Astrocyte of the spinal cord (primary cell): ENCODE measurements at places on chromosomes 2 and 18.

DNA sequence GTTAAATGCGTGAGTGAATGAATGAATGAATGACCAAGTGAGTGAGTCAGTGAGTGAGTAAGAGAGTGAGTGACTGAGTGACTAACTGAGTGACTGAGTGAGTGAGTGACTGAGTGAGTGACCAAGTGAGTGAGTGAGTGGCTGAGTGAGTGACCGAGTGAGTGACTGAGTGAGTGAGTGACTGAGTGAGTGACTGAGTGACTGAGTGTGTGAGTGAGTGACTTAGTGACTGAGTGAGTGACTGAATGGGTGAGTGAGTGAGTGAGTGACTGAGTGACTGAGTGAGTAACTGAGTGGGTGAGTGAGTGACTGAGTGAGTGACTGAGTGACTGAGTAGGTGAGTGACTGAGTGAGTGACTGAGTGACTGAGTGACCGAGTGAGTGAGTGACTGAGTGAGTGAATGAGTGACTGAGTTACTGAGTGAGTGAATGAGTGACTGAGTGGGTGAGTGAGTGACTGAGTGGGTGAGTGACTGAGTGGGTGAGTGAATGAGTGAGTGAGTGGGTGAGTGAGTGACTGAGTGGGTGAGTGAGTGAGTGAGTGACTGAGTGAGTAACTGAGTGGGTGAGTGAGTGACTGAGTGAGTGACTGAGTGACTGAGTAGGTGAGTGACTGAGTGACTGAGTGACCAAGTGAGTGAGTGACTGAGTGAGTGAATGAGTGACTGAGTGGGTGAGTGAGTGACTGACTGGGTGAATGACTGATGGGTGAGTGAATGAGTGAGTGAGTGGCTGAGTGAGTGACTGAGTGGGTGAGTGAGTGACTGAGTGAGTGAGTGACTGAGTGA, 11.3 kb downstream of the MAL start:
- DNase-seq: no peak

DNA sequence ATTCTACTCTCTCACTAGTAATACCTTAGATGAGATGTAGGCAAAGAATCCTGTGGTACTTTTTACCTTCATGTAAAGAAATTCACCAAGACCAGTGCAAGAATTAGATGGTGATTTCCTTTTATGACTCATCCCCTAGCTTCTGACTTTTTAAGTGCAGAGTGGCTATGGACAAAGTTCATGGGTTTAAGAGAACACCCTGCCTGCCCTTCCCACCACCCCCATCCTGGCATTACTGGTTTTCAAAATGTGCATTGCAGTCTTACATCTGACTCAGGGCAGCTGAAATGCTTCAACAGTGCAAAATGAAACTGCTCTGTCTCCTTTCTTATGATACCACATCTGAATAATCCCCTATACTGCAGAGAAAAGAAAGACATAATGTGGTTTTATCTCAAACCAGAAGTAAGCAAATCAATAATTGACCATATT, 22.6 kb downstream of the MAIP1 start:
- DNase-seq: peak; percentile 75

DNA sequence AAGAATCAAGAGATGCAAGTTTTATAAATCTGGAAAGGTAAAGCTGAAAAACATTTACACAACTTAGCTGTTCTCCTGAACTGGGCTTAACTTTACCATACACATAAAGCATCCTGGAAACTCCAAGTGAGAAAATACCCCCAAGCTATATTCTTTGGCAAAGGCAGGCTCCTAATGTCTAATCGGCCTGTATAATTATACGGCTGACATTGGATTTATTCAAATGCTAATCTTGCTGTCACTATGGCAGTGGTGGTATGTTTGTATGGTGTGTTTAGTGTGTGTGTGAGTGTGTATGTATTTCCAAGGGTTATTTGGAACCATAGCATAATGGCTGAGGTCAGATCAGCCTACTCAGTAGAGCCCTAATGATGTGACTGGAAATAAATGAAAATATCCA, 1031.8 kb upstream of the ZEB2 start:
- DNase-seq: no peak

DNA sequence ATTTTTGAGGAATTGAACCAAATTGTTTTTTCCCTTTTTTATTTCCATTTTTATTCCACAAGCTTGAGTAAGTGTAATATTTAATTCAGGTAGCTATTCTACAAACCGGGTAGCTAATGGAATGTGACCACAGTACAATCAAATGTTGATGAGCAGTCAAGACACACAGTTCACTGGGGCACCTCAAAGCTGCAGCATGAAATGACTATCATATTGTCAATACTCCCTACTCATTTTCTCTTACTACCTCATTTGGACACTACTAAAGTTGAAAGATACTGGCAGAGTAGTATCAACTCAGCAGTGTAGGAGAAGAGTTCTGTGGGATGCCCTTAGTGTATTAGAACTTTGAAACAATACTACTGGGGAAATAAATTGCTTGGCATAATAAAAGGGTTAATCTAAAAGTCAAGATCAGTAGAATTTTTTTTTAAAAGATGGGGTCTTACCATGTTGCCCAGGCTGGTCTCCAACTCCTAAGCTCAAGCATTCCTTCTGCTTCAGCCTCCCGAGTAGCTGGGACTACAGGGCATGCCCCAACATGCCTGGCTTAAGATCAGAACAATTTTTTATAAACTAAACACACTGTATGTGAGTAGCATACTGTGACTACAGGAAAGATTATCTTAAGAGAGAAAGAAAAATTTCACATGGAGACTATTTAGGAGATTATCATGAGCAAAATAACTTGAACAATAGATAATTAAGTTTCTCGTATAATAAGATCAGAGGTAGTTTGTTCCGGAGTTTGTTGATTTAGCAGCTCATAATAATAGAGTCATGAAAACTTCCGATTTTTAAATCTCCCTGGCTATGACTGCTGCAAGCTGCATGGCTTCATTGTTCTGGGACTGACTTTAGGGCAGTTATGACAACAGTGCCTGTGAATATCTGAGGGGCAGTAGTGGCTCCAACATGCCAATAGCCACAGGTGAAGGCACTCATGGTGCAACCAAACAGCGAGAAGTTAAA, 43.7 kb downstream of the MYO3B start:
- peak; percentile 59 for DNase-seq

DNA sequence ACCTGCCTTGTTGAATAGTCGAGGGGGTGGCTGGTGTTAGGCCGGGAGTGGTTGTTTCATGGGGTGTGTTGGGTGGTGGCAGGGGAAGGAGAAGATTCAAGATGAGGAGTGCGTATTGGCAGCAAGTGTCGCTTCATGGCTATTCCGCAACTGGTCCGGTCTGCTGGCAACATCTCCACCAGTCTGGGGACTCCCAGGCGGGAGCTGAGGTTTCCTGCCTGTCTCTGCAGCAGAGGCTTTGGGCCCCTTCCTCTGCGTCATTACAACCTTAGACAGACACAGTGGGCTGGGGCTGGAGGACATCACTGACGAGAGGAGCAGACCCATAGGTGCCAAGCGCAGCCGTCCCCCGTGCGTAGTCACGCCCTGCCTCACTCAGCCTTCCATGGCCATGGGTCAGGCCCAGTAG, 64.0 kb upstream of the MCFD2 start:
- no peak for DNase-seq

- DNase-seq: peak; percentile 50
Observed at GRCh38 chr2:134738141-134738870, 19.5 kb upstream of the TMEM163 start.

- DNase-seq: no peak
Observed at GRCh38 chr2:240611601-240612210, 13.6 kb upstream of the GPR35 start.

DNA sequence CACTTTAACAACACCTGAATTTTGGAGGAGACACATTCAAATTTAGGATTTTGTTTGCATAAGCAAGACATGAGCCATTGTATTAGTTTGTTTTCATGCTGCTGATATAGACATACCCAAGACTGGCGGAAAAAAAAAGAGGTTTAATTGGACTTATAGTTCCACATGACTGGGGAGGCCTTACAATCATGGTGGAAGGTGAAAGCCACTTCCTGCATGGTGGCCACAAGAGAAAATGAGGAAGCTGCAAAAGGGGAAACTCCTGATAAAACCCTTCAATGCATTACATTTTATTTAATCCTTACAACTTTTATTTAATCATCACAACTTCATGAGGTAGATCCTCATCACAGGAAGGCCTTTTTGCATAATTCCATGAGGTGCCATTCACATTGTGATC, 242.0 kb upstream of the STON1 start:
- DNase-seq: no peak

- DNase-seq: peak; percentile 22
Observed at GRCh38 chr2:199662255-199662654, 188.7 kb downstream of the FTCDNL1 start.

DNA sequence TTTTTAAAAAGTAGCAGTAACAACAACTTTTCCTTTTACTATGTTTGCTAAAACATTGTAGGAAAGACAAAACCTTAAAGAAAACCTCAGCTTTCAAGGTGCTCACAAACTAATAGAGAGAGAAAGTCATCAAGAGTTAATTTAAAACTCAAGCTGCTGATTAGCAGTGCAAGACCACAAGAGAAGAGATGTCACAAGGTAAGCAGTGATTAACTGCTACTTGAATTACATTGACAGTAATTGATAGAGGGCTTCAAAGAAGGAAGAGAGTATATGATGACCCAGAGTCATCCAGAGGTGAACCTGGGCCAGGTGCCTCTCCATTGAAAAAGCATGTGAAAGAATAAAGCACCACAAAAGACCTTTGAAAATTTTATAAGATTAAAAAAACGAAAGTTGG, 939.6 kb upstream of the CNTNAP5 start:
- DNase-seq: no peak
